NCI-H2227 treated with DMSO at 0.1 percent for 48 hours (cell line): ENCODE measurements at places on chromosomes 16 and 17.

DNA sequence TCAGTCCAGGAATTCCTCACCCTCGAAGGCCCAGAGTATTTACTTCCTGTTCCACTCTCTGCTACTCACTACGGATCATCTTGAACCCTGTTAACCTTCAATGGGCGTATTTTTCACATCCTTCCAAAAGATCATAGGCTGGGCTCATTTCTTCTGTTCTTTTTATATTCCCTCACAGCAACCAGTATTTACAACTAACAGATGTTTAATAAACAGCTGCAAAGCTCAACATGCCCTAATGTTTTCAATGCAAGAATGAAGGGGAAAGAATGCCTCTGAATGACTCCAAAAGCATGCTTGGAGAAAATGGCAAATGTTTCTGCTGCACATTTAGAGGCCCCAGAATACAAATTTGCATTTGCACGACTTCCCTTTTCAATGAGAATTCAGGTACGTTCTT is 174.9 kb downstream of the ZFHX3 start:
- no peak for DNase-seq

GRCh38 chr17:32102646-32103186 is 39.6 kb upstream of the RHOT1 start:
- DNase-seq = no peak

GRCh38 chr16:6536411-6536810 is 796.2 kb upstream of the RBFOX1 start:
- no peak for DNase-seq

DNA sequence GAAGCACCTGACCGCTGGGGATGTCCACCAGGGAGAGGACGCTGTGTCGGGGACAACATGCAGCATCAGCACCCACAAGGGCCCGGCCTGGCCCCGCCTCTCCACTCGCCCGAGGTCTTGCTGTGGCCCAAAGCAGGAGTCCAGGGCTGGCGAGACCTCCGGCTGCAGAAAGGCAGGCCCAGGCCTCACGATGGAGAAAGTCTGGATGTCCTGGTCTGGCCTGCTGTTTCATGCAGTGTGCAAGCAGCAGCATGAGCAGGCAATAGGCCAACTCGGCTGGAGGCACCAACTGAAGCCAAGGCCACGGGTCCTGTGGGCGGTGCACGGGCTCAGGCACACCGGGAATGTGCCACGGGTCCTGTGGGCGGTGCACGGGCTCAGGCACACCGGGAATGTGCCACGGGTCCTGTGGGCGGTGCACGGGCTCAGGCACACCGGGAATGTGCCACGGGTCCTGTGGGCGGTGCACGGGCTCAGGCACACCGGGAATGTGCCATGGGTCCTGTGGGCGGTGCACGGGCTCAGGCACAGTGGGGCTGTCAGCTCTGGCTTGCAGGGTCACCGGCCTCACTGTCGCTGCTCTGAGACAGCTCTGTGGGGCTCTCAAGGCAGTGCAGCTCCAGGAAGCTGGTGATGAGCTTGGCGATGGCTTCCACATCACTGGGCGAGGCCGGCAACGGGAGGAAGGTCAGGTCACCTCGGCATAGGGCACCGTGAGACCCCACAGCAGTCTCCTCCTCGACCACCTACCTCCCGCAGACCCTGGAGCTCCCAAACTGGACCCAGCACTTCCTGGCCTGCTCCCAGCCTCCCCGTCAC is 6.9 kb downstream of the CYBC1 start:
- no peak for DNase-seq
